Vein endothelial cell (primary cell): ENCODE measurements at places on chromosomes 6 and 20. TPM values are rescaled to one million over a fixed set of nuclear protein-coding genes. Genes with fewer than 3 reads are reported as not detected.

RNF5 gene
- 44.0 and 52.3 TPM in 2 replicates for total RNA-seq

RNF217 gene
- 23.4 and 24.2 TPM in 2 replicates for total RNA-seq

EYA4 gene
- total RNA-seq, result 0.38 and 0.98 TPM in 2 replicates

NMBR gene
- under 0.01 TPM in 1 of 2 replicates, not detected in the other for total RNA-seq

KIAA1755 gene
- under 0.01 and 0.19 TPM in 2 replicates for total RNA-seq

BFSP1 gene
- 3.3 and 4.9 TPM in 2 replicates for total RNA-seq

DHX16 gene
- total RNA-seq, result 33.6 and 37.7 TPM in 2 replicates
